A172 (cell line): ENCODE measurements at places on chromosomes 2 and 18.
A peak's percentile ranks its signal among the peaks of the same experiment; 100 is the strongest.

DNA sequence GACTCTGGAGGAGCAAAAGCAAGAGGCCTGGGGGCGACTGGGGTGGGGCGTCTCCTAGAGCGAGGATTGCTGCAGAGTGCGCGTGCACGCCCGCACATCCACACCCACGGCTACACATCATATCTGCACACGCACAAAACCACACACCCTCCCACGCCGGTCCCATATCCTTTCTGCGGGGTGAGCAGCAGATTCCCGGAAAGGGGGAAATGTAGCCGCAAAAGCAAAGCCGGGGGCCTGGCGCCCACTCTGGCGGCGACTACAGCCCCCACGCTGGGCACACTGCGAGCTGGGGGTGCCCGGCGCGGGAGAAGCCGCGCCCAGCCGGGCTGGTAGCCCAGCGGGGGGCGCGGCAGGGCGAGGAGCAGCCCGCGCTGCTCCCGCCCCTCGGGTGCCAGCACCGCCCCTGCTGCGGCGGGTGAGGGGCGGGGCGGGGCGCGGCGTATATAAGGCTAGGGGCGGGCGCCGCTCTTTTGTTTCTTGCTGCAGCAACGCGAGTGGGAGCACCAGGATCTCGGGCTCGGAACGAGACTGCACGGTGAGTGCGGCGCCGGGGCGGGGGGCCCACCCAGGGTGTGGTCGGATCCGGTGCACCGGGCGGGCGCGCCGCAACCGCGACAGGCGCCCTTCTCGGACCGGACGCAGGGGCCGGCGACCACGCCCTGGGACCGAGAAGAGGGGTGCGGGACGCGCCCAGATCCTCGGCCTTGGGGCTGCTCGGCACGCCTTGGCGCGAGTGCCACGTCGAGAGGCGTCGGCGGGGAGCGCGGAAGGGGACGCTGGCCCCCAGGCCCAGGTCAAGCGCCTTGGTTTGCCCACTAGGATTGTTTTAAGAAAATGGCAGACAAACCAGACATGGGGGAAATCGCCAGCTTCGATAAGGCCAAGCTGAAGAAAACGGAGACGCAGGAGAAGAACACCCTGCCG, at the start of gene TMSB10:
TMSB10 (plus strand) TSS at position 476 of the 927 bp plus-strand sequence.
- DNase-seq, result peak; percentile 84

GRCh38 chr2:25728559-25728958, 55.2 kb upstream of the DTNB start:
- no peak for DNase-seq

- DNase-seq, result no peak
These were observed 346.8 kb downstream of the STK39 start for GRCh38 chr2:167900435-167901114.

DNA sequence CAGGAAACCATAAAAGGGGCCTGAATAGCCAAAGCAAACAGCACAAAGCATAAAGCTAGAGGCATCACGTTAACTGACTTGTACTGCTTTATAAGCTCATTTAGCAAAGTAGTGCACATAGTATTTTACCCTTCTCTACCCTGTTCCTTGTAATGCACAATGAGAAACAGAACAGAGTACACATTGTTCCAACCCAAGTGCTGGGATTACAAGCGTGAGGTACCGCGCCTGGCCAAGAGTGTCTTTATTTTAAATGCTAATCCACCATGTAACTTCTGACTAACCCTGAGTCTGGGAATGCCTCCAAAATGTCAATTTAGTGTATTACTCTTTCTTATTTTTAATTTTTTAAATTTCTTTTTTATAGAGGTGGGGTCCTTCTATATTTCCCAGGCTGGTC, 46.4 kb upstream of the STON1 start:
- DNase-seq, result no peak

DNA sequence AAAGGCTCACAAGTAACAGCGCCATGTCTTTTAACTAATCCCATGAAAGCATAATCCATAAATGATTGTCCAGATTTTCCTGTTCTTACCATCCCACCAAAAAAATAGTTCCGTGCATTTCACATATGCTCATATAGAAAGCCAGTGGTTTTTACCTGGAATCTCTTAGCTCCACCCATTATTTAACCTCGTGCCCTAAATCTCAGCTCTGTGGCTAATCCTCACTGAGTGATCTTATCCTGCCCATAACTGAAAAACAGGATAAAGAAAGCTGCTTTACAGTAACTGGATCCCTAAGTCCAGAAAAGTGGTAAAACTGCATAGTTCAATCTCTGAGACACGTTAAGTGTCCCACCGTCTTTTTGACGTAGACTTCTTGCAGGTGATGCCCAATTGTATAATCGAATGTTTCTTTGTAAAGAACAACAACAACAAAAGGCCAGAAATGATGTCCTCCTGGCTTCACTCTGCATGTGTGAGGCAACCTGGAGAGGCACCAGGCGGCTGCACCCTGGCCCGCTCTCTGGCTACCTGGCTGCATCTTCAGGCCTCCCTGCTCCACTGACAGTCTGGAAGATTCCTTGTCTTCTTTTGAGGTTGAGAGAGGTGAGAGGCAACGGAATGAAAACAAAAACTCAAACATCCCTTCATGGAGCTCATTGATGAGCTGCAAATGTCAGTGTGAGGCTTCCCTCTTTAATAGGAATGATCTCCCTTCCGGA, 38.6 kb downstream of the FEZ2 start:
- peak; percentile 61 for DNase-seq

DNA sequence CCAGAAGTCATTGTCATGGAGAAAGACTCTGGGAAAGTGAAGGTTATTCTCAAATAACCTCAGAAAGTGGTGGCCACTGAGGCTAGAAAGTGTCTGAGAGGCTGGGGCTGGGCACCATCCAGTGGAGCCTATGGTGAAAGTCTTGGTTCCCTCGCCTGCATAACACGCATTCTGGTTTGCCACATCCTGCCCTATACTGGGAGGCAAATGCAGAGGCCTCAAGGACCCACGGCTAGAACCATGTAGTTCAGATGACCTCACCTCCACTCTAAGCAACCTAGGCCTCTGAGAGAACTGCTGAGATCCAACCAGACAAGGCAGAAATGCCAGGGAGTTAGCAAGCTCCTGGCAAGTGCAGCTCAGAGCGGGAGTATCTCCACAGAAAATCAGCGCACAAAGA, 5.1 kb downstream of the ITGB6 start:
- no peak for DNase-seq

DNA sequence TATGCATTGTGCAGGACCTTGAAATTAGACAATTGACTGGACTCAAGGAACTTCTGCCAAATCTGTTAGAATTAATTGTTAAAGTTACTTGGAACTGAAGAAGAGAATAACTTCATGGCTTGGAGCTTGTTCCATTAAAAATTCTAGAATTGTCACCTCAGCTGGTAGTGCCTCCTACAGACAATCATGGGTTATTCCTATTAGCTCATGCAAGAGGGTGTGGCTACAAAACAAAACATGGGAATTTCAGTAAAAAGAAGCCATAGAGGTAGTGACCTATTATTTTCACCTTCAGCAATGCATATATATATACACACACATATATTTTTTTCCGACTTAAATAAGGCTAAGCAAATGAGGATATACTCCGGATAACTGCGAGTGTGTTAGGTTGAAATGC, 181.9 kb upstream of the DTNA start:
- DNase-seq, result no peak

DNA sequence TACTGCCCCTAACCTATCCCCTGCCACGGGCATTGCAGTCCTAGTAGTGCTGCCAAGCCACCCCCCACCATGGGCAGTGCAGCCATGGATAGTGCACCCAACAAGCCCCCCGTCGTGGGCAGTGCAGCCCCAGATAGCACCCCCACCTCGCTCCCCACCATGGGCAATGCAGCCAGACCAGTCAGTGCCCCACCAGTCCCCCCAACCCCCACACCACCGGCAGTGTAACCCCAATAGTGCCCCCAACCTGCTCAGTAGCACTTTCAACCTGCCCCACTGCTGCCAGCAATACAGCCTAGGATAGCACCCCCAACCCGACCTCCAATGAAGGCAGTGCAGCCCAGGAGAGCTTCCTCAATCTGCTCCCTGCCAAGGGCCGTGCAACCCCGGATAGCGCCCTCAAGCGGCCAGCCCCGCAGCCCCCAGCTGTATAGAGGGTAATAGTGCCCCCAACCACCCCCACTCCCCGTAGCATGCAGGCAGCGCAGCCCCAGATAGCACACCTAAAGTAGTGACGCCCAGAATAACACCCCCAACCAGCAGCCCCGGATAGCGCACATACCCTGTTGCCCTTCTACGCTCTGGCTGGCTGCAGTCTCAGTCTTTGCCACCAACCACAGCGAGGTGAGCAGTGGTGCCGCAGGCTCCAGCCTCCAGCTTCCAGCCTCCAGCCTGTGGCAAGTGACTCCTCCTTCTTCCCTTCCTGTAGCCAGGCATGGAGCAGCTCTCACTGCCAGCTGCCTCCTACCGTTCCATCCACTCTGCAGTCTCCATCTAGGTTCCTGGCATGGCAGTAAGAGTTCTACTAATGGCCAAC, 45.4 kb upstream of the ANKRD62 start:
- peak; percentile 40 for DNase-seq

DNA sequence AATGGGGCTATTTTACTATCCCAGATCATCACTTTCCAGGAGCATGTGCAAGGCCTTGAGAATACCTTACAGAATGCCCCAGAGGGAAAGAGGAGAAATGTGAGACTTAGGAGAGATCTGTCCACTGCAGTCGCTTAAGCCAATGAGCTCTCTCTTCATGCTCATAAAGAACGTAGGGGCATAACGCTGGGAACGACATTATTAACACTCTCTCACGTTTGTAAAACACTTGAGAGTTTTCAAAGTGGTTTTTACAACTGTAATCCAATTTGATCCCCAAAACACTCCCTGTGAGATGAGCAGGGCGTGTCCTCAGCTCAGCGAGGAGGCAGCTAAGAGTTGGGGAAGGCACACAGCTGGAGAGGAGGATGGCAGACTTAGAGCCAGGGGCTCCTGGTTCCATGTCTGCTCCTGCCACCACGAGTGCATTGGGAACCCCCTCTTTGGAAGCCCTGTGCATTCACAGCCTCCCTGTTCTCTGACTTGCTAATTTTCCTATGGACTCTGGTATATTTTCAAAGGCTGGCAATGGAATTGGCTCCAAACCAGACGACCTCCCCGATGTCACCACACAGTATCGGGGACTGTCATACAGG, 97.4 kb downstream of the PLB1 start:
- no peak for DNase-seq

DNA sequence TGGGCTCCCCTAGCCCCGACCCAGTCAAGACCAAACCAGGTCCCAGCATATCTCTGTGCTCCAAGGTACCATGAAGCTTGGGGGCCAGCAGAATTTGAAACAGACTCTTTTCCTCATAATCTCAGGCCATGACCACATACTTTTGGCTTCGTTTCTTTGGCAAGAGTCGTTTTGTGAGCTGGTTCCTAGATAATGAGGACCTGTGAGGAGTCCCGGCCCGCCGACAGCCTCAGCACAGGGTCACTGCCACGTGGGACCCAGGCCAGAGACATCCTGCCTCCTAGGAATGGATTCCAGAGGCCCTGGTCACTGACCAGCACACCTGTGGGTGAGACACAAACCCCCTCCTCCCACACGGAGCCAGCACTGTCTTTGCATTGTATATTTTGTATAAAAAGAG, 73.5 kb downstream of the VAPA start:
- DNase-seq, result no peak

- no peak for DNase-seq
These were observed 8.1 kb downstream of the TDRD15 start for GRCh38 chr2:21131861-21132260.

- DNase-seq, result no peak
These were observed 267.9 kb downstream of the NYAP2 start for GRCh38 chr2:225667445-225667844.

GRCh38 chr2:64311948-64312621, 141.9 kb upstream of the LGALSL start:
- DNase-seq, result peak; percentile 15

- no peak for DNase-seq
These were observed 38.7 kb upstream of the UXS1 start for GRCh38 chr2:106232638-106233349.

DNA sequence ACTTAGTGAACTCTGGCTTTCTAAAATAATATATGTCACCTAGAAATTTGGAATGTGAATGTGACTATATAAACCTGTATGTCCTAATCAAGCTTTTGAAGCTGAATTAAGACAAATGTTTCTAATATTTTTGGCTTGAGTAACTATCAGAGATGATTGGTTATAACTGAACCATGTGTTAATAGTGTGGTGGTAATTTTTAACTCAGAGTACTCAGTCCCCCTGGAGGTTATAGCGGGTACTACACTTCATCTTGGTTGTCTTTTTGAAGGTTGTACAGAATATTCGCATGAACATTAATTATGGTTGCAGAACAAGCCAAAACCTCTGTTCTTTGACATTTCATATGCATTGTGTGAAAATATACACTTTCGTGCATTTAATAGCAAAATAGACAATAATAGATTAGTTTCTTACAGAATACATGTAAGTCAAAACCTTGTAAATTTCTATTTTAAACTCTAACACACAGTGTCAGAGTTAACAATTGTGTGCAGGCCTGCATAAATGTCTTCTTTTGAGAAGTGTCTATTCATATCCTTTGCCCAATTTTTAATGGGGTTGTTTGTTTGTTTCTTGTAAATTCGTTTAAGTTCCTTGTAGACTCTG, 86.0 kb downstream of the OSBPL6 start:
- peak; percentile 69 for DNase-seq

DNA sequence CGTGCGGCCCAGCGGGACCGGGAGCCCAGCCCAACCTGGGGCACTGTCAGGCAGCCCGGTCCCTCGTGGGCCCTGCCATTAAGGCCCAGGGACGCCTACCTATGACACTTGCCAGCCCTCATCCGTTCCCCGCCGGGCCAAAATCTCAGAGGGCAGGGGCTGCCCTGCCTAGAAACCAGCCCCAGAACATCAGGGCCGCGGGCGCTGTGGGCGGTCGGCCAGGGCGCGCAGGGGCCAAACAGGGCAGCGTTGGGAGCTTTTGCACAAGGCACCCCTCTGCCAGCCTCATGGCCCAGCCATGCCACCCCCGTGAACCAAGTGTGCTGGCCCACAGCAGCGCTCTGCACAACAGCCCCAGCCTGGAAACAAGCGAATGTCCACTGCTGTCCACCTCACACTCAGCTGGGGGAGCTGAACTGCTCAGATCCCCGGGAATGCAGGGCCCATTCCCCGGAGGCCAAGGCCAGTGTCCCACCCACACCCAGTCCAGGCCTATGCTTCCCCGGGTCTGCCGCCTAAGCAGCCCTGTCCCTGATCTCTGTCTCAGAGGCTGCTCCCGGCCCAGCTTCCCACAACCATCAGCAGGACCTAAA, 3.5 kb upstream of the NEURL3 start:
- no peak for DNase-seq

DNA sequence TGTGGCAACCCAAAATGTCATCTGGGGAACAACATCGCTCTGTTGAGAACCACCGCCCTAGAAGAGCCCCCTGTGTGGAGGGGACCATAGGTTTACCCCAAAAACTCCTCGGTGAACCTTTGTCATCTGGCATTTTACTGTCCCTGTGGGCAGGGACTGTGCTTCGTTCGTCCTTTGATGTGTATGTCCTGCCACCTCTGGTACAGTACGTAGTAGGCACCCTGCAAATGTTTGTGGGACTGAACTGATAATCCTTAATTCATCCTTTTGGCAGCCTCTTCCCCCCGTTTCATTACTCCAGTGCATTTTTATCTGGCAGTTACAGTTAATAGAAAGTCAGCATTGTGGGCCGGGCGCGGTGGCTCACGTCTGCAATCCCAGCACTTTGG, 728 bp downstream of the NAPG start:
- DNase-seq, result peak; percentile 9

- no peak for DNase-seq
These were observed 19.5 kb upstream of the CELF4 start for GRCh38 chr18:37584952-37585695.

GRCh38 chr18:2508155-2508554, 63.1 kb downstream of the METTL4 start:
- no peak for DNase-seq
